T-helper 17 cell (primary cell): ENCODE measurements at places on chromosomes 12 and 14.

- no peak overlapping the region for H3K27ac ChIP-seq
- H3K4me1 ChIP-seq, result no peaks in the 10 kb centered on the region
- H3K4me3 ChIP-seq, result no peak overlapping the region
These were observed 44.8 kb upstream of the TBX5 start for GRCh38 chr12:114450515-114451300.

GRCh38 chr12:85923767-85924331 lies 49.8 kb downstream of the NTS start:
- peaks cover 4% of the 10 kb centered on the region for H3K27me3 ChIP-seq
- H3K27ac ChIP-seq, result no peak overlapping the region
- H3K36me3 ChIP-seq, result no peaks in the 10 kb centered on the region
- no peaks in the 10 kb centered on the region for H3K4me1 ChIP-seq

GRCh38 chr14:95741038-95741490 lies 27.1 kb upstream of the TCL1A start:
- H3K4me3 ChIP-seq, result no peak overlapping the region
- DNase-seq, result no peak
- H3K4me1 ChIP-seq, result no peaks in the 10 kb centered on the region
- no peak overlapping the region for H3K27ac ChIP-seq
- H3K27me3 ChIP-seq, result no peaks in the 10 kb centered on the region

DNA sequence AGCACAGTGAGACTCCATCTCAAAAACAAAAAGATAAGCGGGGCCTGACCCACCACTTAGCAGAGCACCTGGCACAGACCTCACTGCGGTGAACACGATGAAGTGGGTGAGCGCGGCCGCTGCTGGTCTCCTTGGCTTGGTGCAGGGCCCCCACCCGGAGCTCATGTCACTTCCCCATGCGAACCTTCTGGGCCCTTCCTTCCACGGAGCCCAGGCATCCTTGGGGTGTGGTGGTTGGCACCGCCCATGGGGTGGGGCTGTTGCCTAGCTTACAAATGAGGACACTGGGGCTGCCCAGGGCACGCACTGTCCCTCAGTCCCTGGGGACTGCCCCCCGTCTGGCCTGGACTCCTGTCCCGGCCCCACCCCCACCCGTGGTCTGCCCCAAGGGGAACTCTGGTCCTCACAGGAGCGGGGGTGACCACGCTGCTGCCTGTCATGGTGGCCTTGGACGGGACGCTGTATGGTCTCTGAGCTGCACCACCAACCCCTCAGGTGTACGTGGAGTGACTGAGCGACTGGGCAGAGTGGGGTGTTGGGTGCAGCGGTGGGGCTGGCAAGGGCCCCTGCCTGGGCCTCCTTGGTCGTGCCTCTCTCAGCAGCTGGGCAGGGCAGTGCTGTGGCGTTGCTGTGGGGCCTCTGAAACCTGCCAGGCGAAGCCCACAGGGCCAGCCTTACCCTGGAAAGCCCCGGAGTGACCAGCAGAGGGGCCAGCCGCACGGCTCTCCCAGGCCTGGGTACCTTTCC lies 15.3 kb downstream of the FBRSL1 start:
- H3K4me3 ChIP-seq, result peak overlapping the region; percentile 59
- DNase-seq, result no peak
- peaks cover 43% of the 10 kb centered on the region for H3K4me1 ChIP-seq
- no peaks in the 10 kb centered on the region for H3K27me3 ChIP-seq
- no peak overlapping the region for H3K27ac ChIP-seq

DNA sequence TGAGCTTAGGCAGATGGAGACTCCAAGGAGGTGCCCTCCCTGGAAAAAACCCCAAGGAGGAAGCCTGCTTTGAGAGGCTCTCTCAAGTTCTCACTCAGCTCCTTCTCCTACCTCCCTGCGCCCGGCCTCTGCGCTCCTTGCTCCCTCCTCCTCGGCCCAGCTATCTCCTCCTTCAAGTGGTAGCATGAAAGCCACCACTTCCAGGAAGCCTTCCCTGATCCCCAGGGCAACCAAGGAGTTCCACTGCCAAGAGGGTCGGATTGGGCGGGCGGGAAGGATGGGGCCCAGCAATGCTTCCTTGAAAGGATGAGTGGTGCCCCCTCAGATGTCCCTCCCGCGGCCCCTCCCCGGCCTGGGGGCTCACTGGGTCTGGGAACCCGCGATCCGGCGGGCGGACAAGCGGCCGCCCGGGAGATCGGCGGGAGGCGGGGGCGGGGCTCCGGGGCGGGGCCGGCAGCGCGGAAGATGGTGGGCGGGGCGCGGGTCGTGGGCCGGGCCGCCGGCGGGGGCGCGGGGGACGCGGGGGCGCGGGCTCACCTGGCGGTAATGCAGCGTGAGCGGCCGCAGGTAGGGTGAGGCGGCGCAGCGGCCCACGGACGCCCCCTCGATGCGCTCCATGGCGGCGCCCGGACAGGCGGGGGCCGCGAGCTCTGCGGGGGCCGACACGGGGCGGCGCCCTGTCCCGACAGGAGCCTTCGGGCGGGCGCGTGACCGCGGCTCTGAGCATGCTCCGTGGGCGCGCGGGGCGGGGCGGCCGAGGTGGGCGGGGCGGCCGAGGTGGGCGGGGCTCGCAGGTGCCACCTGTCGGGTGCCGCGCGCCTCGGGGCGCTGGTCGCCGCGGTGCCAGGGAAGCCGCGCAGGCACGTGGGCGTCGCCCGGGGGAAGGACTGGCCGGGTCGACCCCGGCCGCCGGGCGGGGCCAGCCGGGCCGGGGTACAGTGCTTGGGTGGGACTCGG lies at the start of gene NUDT14:
Gene NUDT14, minus strand, starts transcription at position 721 of the 957 bp plus-strand sequence. Its CDS starts 103 bp downstream, at position 618.
- no peaks in the 10 kb centered on the region for H3K27me3 ChIP-seq
- H3K36me3 ChIP-seq, result no peaks in the 10 kb centered on the region
- H3K27ac ChIP-seq, result no peak within 1 kb of the TSS

- no peak overlapping the region for H3K4me3 ChIP-seq
- H3K27ac ChIP-seq, result no peak overlapping the region
- H3K4me1 ChIP-seq, result no peaks in the 10 kb centered on the region
- DNase-seq, result no peak
- H3K27me3 ChIP-seq, result no peaks in the 10 kb centered on the region
These were observed 63.8 kb upstream of the LMO3 start for GRCh38 chr12:16669756-16670155.

DNA sequence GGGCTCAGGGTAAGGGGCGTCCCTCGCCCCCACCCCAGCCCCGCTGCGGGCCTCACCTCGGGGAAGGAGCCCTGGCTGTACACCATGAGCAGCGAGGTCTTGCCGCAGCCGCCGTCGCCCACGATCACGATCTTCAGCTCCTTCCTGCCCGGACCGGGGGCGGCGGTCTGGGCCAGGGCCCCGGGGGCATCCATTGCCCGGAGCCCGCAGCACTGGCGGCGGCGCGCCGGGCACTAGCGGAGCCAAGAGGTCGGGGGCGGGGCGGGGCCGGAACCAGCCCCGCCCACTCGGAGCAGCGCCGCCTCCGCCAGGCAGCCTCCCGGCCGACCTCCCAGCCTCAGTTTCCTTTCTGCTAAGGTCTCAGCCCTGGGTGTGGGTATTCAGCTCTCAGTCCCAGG lies at the start of gene RHOF:
Gene RHOF, minus strand, starts transcription at position 249 of the 398 bp plus-strand sequence. Its CDS starts 55 bp downstream, at position 194.
- H3K4me1 ChIP-seq, result peaks cover 50% of the 10 kb centered on the region
- H3K36me3 ChIP-seq, result peaks cover 4% of the 10 kb centered on the region
- H3K4me3 ChIP-seq, result peak within 1 kb of the TSS; percentile 98
- peak; percentile 66 for DNase-seq
- peak within 1 kb of the TSS; percentile 100 for H3K27ac ChIP-seq

GRCh38 chr14:90499121-90499520 lies 102.3 kb downstream of the CALM1 start:
- H3K27me3 ChIP-seq, result peaks cover 21% of the 10 kb centered on the region
- H3K4me3 ChIP-seq, result no peak overlapping the region
- no peak for DNase-seq
- H3K36me3 ChIP-seq, result peaks cover 2% of the 10 kb centered on the region
- H3K4me1 ChIP-seq, result peaks cover 5% of the 10 kb centered on the region

GRCh38 chr12:47079468-47079980 lies at the start of the genes AMIGO2 and PCED1B:
Gene AMIGO2, minus strand, starts transcription at chr12:47079959. Its CDS starts 957 bp downstream, at chr12:47079002.
Gene PCED1B, plus strand, starts transcription at chr12:47079621. Its CDS starts 155,443 bp downstream, at chr12:47235064.
- DNase-seq, result peak; percentile 37
- H3K4me3 ChIP-seq, result peak within 1 kb of the TSS; percentile 98
- H3K4me1 ChIP-seq, result peaks cover 54% of the 10 kb centered on the region
- H3K36me3 ChIP-seq, result peaks cover 13% of the 10 kb centered on the region
- H3K27me3 ChIP-seq, result no peaks in the 10 kb centered on the region

DNA sequence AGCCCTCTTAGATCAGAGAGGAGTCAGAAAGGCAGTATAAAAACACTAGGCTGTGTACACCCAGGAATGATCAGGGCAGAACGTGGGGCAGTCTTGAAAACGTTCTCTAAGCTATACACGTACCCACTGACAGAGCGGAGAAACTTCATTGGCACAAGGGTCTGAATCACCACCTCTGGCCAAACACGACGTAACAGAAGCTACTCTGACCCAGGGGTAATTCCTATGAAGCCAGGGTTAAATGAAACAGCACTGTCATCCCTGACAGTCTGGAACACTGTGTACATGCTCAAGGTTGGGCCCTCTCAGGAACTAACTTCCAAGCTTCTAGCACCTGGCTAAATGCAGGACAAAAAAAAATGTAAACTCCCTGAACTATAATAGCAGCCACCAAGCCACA lies 38.4 kb downstream of the PARP11 start:
- peaks cover 6% of the 10 kb centered on the region for H3K36me3 ChIP-seq
- H3K27me3 ChIP-seq, result no peaks in the 10 kb centered on the region
- H3K27ac ChIP-seq, result no peak overlapping the region
- no peak overlapping the region for H3K4me3 ChIP-seq

- H3K36me3 ChIP-seq, result peaks cover 2% of the 10 kb centered on the region
- H3K27me3 ChIP-seq, result no peaks in the 10 kb centered on the region
- H3K4me3 ChIP-seq, result no peak overlapping the region
These were observed 66.5 kb downstream of the PLEKHG7 start for GRCh38 chr12:92769124-92769901.

GRCh38 chr14:24990050-24990449 lies 59.9 kb downstream of the STXBP6 start:
- DNase-seq, result no peak
- H3K27me3 ChIP-seq, result peaks cover 18% of the 10 kb centered on the region
- no peaks in the 10 kb centered on the region for H3K36me3 ChIP-seq
- H3K27ac ChIP-seq, result no peak overlapping the region
- no peaks in the 10 kb centered on the region for H3K4me1 ChIP-seq

DNA sequence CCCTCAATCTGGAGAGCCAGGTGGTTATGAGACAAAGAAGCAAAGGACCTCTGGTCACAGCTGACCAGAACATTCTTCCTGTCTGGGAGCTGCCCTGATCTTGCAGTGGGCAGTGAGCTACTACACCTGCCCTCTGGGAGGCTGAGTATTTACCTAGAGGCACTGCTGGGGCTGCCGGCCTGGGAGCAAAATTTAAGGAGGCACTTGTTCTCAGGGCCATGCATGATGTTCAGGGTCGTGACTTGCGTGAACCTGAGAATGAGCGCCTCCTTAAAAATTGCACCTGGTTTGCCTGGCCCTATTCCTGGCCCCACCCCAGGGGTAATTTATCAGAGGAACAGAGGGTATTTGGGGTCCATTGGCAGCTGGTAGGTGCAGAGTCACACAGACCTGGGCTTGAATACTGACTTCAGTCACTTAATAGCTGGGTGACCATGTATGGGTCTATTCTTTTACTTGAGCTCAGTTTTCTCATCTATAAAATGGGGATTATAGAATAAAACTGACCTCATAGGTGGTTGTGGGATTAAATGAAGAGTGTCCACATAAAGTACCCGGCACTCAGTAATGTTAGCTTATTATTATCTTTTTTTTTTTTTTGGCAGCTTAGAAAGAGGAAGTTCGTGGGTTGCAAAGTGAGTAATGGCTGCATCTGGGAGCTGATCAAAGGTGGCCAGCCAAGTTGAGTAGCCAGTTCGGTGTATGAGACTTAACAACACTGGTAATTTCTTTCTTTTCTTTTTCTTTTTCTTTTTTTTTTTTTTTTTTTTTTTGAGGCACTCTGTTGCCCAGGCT lies 107.4 kb upstream of the MED13L start:
- no peak overlapping the region for H3K4me3 ChIP-seq
- peaks cover 5% of the 10 kb centered on the region for H3K4me1 ChIP-seq
- peaks cover 19% of the 10 kb centered on the region for H3K27me3 ChIP-seq
- DNase-seq, result no peak
- H3K36me3 ChIP-seq, result peaks cover 3% of the 10 kb centered on the region

- no peak overlapping the region for H3K27ac ChIP-seq
- H3K4me1 ChIP-seq, result peaks cover 9% of the 10 kb centered on the region
- peaks cover 2% of the 10 kb centered on the region for H3K36me3 ChIP-seq
- no peak overlapping the region for H3K4me3 ChIP-seq
These were observed 226.1 kb downstream of the FOXN3 start for GRCh38 chr14:89190765-89191513.

- H3K27ac ChIP-seq, result peak within 1 kb of the TSS; percentile 93
- peak within 1 kb of the TSS; percentile 88 for H3K4me3 ChIP-seq
- peaks cover 22% of the 10 kb centered on the region for H3K4me1 ChIP-seq
- no peaks in the 10 kb centered on the region for H3K27me3 ChIP-seq
These were observed at the start of gene CKAP4 for GRCh38 chr12:106247674-106248311. Gene CKAP4, minus strand, starts transcription at chr12:106248020. Its CDS starts 169 bp downstream, at chr12:106247851.

- H3K4me3 ChIP-seq, result peak within 1 kb of the TSS; percentile 91
- peaks cover 26% of the 10 kb centered on the region for H3K27me3 ChIP-seq
- DNase-seq, result no peak
- peaks cover 22% of the 10 kb centered on the region for H3K4me1 ChIP-seq
- no peaks in the 10 kb centered on the region for H3K36me3 ChIP-seq
- H3K27ac ChIP-seq, result peak within 1 kb of the TSS; percentile 62
These were observed at the start of gene FERMT2 for GRCh38 chr14:52950898-52951680. Gene FERMT2, minus strand, starts transcription at chr14:52951050. Its CDS starts 482 bp downstream, at chr14:52950568.

GRCh38 chr12:105805730-105806399 lies 332.9 kb downstream of the NUAK1 start:
- H3K36me3 ChIP-seq, result no peaks in the 10 kb centered on the region
- H3K27ac ChIP-seq, result no peak overlapping the region
- H3K27me3 ChIP-seq, result no peaks in the 10 kb centered on the region
- H3K4me1 ChIP-seq, result no peaks in the 10 kb centered on the region
- DNase-seq, result no peak
- no peak overlapping the region for H3K4me3 ChIP-seq

DNA sequence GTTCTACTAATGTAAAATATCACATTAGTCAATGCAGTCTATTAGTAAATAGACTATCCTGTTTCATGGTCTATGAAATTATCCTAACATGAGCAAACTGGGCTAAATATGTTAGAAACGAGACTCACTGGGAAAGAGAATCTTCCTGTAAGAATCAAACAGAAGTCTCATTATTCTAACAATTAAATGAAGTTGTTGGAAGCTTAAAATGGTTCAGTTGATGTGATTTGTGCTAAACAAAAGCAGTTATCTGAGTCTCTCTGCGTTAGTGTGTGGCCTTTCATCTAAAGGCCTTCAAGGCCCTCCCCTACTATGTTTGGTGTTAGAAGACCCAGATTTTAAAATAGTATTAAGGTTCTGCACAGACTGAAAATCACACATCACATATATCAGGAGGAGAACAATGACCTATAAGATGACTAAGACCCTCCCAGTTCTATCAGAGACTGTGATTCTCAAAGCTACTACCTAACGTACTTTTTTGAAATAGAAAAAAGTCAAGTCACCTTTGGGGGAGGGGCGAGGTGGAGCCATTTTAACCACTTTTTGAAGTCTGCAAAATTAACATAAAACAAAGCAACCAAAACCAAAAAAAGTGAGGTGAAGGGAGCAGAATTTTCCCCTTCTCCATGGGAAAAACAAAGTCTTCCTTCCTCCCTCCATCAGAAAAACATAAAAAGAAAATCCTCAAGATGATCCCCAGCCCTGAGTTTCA lies 82.3 kb downstream of the DENND5B start:
- H3K36me3 ChIP-seq, result no peaks in the 10 kb centered on the region
- peaks cover 17% of the 10 kb centered on the region for H3K27me3 ChIP-seq
- no peak for DNase-seq
- no peaks in the 10 kb centered on the region for H3K4me1 ChIP-seq
